ENCODE measurements at places on chromosomes 11 and 22.

- DNase-seq, result no peak
These were observed 89.3 kb upstream of the OPCML start for GRCh38 chr11:133621611-133622010.

DNA sequence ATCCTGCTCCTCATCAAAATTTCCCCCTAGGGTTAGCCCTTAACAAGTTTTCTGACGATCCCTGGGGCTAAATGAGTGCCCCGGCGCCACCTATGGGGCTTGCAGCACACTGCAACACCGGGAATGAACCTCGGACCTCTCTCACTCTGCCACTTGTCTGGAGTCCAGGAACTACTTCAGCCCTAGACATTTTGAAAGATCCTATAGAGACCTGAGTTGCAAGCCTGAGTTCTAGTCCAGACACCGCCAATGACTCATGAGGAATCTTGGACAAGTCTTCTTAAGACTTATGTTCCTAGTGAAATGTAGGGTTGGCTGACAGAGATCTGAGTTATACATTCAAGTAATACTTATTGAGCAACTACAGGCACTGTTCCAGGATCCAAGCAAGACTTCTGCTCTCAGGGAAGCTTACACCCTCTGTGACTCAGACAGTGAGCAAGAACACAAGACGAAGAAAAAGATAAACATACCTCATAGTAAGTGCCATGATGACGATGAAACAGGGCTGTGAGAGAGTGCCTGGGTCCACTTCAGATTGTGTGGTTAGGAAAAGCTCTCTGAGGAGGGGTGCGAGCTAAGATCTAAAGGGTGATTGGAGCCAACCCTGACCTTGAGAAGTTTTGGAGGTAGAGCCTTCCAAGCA, 10.2 kb upstream of the STK33 start:
- DNase-seq, result peak; percentile 54

DNA sequence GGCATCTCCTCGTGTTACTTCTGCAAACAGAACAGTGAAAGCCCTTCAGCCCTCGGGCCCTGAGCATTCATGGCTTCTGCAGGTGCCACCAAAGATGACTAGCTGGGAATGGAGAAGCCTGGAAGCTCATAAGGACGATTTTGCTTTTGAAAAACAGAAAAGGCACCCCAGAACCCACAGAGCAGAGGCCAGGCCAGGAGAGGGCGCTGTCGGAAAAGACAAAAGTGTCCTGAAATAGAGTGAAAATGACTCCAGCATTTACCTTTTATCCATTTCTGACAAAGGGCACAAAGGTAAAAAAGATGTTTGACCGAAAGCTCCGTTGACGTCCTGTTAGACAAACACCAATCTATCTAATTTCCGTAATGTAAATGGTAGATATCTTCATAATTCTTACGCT, 37.6 kb downstream of the ZNF195 start:
- DNase-seq, result peak; percentile 80

GRCh38 chr22:50047346-50047745, 10.8 kb downstream of the TTLL8 start:
- no peak for DNase-seq

DNA sequence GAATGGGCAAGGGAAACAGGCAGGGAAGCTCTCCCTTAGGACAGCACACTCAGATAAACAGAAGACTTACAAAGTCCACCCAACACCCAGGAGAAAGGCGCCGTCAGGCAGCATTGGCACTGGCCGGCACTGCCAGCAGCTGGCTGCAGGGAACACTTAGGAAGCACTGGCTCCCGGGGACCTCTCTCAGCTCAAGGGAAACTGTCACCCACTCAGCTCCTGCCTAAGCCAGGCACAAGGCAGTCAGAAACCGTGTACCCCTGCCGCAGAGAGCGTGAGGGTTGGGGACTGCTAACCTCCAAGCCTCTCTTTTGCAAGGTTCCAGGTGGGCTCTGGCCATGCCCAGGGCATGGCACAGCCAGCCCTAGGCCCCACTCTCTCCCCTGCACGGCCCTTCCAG, 64.7 kb downstream of the DGCR2 start:
- DNase-seq, result no peak

DNA sequence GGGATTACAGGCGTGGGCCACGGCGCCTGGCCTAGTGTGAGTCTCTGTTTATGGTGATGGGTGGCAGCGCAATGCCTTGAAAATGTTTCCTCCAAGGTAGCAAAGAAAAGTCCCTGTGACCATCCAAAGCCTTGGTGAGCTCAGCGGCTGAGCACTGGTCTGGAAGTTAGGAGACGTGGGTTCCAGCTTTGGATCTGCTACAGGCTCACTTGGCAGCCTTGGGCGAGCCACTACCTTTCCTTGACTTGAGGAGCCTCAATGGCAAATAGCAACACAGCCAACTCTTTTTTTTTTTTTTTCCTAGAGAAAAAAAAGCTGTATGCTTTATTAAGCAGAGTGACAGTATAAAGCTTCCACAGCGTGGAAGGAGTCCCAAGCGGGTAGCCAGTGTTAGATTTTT, 61.3 kb upstream of the RASD2 start:
- DNase-seq, result no peak

GRCh38 chr11:86775361-86775760, 25.0 kb upstream of the PRSS23 start:
- DNase-seq, result no peak

DNA sequence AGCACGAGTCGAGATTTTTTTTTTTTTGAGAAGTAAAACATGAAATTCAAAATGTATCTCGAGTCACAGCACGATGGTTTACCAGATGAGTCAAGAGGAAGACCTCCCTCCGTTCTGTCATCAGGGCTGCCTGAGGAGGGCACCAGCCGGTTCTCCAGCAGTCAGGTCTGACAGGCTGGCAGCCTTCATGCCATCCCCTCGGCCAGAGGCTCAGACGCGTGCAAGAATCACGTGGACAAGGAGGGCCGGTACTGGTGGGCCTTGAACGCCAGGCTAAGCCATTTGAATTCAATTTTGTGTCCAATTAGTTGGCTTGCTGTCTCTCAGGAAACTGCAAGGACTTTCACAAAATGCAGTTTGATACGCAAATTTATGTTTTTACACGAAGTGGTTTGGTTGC, 1412.2 kb downstream of the BRD1 start:
- DNase-seq, result no peak

GRCh38 chr11:111417011-111417765, 38.1 kb upstream of the POU2AF1 start:
- DNase-seq, result peak; percentile 32

DNA sequence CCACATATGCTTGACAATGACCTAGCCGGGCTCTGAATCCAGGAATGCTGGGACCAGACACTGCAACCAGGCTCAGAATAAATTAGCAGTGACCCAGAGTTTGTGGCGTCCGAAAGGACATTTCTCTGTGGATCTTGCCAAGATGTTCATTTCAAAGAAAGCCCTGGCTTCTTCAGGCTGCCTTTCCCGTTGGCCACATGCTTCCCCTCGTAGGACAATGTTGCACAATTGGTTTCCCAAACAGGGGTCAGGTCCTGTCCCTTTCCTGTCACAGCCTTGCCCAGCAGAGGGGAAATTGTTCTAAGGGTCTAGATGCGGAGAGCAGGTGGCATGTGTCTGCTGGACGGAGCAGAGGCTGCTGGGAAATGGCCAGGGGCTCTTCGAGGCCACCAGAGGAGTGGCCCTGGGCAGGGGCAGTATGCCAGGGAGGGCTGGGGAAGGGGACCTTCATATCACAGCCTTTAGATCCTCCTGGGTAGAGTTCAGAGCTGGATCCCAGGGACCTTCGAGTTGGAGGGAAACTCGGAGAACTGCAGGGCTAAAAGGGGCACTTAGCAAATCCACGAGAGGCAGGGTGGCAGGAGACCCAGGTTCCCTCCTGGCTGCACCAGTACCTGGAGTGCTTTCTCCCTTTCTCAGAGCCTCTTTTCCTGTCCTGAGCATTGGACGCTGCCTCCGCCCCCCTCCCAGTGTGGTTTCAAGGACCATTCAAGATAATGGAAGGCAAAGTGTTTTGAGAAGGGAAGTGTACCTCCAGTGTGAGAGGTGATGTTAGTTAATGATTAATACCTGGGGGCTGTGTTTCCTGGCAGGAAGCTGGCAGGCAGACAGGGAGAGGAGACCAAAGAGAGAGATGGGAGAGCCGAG, 42.3 kb downstream of the C11orf96 start:
- DNase-seq, result no peak

DNA sequence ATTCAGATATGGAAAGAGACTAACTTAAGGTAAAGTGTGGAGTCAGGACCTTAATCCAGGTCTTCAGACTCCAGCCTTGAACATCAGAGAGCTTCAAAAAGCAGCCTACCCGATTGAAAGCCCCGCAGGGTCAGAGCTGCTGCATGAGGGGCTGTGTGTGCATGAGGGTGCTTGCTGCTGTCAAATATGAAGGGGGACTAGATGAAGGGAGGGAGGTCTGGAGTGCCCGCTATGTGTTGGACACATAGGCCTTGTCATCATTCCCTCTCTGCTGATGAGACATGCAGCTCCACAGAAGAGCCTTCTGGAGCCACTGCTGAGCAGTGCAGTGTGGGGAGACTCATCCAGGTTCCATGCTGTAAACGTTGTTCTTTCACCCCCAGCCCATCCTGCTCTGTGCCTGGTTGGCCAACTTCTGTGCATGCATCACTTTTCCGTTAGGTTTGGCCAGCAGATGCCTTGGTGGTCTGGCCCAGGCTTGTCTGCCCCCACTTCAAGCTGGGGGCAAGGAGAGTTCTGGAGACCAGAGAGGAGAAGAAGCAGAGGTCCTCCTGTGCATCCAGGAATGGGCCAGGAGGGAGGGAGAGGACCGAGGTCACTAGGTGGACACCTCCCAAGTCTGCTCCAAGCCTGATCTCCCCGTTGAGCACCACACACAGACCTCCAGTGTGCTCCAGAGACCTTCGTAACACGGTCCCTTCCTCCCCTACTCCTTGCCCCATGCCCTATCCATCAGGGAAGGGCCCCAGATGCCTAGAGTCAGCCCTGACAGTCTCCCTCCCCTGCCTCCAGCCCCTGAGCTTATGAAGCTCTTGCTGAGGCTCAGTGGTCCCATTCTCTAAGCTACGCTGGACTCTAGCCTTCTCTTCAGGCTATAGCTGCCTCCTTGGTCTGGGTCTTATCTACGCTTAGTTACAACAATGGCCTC, 32.0 kb downstream of the LRRC32 start:
- no peak for DNase-seq

DNA sequence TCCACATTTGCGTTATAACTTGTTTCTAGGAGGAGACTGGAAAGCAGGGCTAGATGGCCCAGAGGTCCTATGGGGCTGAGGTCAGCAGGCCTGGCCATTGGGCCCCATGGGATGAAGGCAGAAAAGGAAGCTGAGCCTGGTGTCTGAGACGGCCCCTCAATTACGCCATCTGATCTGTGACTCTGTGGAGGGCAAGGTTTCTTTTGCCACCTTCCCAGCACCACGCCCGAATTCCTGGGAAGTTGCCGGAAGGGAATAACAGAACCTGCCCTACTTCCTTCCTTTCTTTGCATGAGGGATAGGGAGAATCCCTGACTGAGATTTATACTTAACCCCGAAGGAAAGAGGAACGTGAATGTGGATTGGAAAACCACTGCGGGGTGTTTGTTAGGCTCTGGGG, 118.1 kb downstream of the MPPED1 start:
- no peak for DNase-seq

DNA sequence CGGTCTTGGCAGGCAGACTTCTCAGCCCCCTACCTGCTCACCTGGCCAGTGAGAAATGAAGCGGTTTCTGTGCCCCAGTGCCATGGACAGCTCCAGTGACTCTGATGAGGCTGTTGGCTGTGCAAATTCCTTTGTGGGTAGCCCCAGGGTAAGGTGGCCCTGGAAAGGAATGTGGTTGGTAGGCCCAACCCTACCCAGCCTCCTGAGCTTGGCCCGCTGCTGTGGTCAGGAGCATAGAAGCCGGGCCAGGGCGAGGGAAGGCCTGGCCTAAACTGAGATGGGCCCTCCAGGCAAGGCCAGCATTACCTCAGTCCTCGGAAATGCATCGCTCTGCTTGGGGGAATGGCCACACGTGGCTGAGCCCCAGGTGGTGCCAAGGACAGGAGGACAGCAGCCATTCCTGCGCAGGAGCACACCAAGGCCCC, 16.9 kb downstream of the DAGLA start:
- DNase-seq, result no peak
